Right kidney (tissue), 9 donors: ENCODE measurements at places on chromosomes 2 and 18.
A peak's percentile ranks its signal among the peaks of the same experiment; 100 is the strongest.

DNA sequence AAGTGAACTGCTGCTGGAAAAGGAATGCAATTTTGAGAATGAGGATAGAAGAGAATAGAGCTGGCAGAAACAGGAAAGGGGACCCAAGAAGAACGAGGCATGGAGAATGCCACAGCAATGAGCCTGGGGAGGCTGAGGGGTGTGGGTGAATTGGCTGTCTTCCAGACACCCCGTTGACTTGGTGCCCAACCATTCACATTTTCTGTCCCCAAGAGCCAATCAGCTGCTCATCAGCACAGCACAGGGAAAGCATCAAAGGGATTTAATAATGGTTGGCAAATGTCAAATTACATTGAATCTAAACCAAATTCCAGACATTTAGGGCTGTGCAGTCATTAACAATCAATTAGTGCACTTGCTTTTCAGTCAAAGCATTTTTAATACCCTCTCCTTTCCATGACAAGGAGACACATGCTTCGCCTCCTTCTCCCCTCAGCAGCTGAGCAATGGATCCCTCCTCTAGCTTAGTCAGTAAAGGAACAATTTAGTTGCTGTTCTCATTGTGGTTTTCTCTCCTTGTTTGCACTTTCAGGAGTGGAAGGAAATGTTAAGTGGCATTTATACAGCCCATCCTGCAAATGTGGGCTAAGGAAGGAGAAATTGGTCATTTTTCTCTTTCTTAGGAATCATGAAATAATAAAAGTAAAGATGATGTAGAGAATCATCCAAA, 98.8 kb downstream of the KLF7 start:
- DNase-seq, result no peak

GRCh38 chr2:124211461-124211860, 186.4 kb downstream of the CNTNAP5 start:
- no peak for DNase-seq

- DNase-seq, result peak; percentile 46
Measured at GRCh38 chr2:3604991-3605961, 10.4 kb downstream of the COLEC11 start.

GRCh38 chr2:9707008-9707407, 76.2 kb upstream of the YWHAQ start:
- no peak for DNase-seq

GRCh38 chr2:70698847-70699246, 69.2 kb downstream of the ADD2 start:
- no peak for DNase-seq
